ENCODE measurements at places on chromosomes 11 and 22.

GRCh38 chr11:112396076-112396475 is 135.4 kb upstream of the PLET1 start:
- no peak for DNase-seq

DNA sequence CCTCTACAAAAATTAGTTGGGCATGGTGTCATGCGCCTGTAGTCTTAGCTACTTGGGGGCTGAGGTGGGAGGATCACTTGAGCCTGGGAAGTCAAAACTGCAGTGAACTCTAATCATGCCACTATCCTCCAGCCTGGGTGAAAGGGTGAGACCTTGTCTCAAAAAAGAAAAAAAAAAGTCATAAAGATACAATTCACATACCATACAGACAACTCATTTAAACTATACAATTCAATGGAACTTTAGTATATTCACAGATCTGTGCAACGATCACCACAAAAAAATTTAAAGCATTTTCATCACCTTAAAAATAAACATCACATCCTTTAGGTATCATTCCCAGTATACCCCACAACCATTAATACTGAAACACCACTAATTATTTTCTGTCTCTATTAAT is 201.2 kb downstream of the PGR start:
- DNase-seq = no peak

DNA sequence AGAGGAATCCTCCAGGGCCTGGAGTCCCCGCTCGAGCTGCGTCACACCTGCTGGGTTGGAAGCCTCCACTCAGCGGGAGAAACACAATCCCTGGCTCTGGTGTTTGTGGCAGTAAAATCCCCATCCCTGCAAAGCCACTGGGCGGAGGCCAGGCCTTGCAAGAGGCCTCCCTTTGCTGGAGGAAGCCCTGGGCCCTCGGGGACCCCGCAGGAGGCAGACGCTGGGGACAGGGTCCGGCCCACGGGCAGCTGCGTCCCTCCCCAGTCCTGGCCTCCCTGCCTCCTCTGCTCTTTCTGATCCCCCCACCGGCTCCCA is 194.7 kb downstream of the BRD1 start:
- no peak for DNase-seq

- no peak for DNase-seq
These were observed 235.4 kb downstream of the KIRREL3 start for GRCh38 chr11:126765196-126765595.

DNA sequence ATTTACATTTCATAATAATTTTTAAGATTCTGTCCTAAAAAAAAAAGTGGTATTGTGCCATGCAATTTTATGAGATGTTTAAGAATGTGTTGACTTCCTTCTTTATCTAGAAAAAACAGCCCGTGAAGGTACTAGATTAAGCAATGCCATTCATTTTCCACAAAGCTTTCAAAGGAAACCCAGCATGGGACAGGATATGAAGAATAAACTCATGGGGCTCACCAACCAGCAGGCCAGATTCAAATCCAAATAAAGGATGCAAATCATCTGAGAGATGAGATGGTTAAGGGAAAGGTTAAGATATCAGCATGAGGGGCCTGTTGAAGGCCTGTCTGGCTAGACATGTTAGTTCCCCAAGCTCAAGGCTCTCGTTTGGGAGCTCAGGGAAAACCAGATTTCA is 199.1 kb downstream of the SWAP70 start:
- no peak for DNase-seq

- no peak for DNase-seq
These were observed 373.5 kb downstream of the GUCY1A2 start for GRCh38 chr11:106644824-106645223.

- no peak for DNase-seq
These were observed 244.7 kb downstream of the SOX6 start for GRCh38 chr11:16111690-16112089.

DNA sequence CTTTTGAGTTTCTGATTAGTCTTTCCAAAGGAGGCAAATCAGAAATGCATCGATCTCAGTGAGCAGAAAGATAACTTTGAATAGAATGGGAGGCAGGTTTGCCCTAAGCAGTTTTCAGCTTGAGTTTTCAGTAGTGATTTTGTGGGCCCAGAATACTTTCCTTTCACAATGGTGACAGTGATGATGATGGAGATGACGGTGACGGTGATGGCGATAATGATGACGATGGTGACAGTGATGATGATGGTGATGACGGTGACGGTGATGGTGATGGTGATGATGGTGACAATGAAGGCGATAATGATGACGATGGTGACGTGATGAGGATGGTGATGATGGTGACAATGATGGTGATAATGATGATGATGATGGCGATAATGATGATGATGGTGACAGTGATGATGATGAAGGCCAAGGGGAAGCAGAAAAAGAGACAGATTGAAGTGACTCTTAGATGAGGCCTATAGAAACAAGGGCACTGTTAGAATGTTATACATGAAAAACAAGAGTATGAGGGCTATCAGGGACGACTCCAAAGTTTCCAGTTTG is 153.4 kb upstream of the B3GAT1 start:
- DNase-seq = no peak

DNA sequence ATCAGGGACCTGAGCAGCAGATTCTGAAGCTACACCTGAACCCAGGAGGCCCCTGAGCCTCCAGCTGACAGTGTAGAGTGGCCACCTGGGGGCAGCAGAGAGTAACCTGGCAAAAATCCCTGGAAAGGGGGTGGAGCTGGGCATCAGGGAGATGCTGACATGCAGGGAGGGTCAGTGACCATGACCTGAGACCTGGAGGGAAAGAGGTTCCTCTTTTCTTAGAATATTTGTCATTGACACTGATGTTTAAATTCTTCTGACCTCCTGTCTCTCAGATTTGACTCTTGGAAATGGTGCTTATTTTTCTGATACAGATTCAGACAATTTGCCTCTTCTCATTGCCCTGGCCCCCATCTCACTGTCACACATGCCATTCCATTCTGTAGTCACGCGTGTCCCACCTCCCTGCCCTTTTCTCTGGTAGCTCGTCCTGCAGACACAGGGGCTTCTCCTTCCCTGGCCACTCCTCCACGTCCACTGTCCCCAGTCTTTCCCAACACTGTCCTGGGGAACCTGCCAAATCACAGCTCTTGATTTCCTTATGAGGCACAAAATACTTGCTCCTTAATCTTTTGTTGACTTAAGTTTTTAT is 117.2 kb upstream of the IGLL5 start:
- DNase-seq = peak; percentile 40

Data from NCI-H460 (cell line).